ENCODE measurements at places on chromosomes 12 and 14.

- no peak for DNase-seq
These were observed 7.0 kb downstream of the ACVRL1 start for GRCh38 chr12:51914034-51914923.

DNA sequence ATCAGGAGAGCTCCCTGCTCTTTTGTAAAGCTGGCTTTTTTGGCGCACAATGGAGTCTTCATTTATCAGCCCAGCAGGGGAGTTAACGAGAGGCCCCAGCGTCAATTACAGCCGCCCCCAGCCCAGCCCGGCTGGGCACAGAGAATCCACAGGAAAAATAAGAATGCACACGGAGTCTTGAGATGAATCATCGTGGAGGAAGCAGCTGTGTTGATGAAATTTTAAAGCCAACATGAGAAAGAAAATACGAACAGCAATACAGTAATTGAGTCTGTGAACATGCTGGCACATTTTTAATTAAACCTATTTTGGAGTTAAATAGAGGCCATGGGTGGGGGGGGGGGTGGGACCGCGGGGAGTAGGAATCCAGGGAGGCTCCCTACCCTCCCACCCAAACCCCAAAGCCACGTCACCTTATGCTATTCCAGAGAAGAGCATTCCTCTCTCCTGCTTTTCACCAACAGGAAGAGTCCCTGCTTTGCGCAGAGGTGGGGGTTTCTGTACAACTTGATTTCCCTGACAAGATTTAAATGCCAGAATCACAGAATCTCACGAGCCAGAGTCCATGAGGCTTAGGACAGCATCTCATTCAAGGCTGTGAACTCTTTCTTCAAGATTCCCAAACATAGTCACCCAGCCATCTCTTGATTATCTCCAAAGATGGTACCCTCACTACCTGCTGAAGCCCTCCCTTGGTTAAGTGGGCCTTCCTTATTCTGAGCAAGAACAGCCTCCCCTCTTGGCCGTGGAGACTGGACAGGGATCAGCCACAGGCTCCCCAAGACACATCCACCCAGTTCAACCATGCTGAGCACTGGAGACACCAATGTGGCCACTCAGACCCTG, 50.3 kb downstream of the CCNK start:
- peak; percentile 55 for DNase-seq

- no peak for DNase-seq
These were observed 861 bp downstream of the IL26 start for GRCh38 chr12:68224613-68225285.

- no peak for DNase-seq
These were observed 61.9 kb downstream of the ABCC9 start for GRCh38 chr12:21879312-21879711.

DNA sequence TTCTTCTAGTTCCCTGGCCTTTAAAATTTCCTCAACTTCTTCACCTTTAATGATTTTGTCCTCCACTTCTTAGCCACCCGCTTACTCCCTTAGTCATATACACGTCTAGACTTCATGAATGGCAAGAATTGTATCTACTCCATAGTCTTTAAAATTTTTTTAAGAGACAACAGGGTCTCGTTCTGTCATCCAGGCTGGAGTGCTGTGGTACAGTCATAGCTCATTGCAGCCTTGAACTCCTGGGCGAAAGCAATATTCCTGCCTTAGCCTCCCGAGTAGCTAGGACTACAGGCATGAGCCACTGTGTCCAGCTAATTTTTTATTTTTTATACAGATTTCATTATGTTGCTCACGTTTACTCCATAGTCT, 47.9 kb downstream of the BBS10 start:
- no peak for DNase-seq

DNA sequence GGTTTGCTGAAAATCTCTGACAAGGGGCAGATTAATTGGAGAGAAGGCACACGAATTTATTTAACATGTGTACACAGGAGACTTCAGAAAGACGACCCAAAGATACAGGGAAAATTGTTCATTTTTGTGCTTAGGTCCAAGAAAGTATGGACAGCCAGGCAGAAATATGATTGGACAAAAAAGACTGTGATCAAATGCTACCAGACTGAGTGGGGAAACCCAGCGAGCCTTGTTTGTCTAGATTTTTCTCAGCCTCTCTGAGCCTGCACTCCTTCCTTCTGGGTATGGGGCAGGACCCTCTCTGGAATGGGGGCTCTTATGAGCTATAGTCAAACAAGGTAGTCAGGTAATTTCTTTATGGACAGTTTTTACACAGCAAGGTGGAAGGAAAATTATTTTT, 10.4 kb upstream of the CIPC start:
- no peak for DNase-seq

GRCh38 chr14:65772921-65773574, 360.5 kb downstream of the FUT8 start:
- no peak for DNase-seq

- no peak for DNase-seq
These were observed 351.3 kb upstream of the KITLG start for GRCh38 chr12:88931598-88931997.

DNA sequence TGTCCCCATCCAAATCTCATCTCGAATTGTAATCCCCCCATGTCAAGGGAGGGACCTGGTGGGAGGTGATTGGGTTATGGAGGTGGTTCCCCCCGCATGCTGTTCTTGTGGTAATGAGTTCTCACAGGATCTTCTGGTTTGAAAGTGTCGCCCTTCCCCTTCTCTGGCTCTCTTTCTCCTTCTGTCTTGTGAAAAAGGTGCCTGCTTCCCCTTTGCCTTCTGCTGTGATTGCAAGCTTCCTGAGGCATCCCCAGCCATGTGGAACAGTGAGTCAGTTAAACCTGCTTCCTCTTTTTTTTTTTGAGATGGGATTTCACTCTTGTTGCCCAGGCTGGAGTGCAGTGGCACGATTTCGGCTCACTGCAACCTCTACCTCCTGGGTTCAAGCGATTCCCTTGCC, 104.0 kb downstream of the CCDC91 start:
- DNase-seq, result no peak

DNA sequence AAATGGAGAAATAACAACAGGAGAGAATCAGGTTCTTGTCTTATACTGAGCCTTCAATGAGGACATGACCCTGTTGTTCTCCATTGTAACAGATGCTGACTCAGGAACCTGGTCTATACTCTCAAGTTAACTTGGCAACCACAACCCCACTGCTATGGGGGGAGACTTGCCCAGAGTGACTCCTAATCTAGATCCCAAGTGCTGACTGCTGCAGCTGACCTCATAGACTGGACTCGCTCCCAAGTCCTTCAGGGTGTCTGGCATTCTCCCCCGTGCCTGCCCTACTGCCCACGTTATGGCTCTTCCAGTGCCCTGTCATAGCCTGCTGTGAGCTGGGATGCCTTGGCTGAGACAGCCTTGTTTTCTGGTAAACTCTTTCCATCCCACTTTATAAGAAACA, 37.1 kb downstream of the NID2 start:
- no peak for DNase-seq

- DNase-seq, result no peak
These were observed 155.1 kb downstream of the ESRRB start for GRCh38 chr14:76531085-76531484.

- no peak for DNase-seq
These were observed 85.0 kb downstream of the LGR5 start for GRCh38 chr12:71524626-71525025.

GRCh38 chr14:51636109-51636508, 15.6 kb upstream of the FRMD6 start:
- DNase-seq, result no peak

DNA sequence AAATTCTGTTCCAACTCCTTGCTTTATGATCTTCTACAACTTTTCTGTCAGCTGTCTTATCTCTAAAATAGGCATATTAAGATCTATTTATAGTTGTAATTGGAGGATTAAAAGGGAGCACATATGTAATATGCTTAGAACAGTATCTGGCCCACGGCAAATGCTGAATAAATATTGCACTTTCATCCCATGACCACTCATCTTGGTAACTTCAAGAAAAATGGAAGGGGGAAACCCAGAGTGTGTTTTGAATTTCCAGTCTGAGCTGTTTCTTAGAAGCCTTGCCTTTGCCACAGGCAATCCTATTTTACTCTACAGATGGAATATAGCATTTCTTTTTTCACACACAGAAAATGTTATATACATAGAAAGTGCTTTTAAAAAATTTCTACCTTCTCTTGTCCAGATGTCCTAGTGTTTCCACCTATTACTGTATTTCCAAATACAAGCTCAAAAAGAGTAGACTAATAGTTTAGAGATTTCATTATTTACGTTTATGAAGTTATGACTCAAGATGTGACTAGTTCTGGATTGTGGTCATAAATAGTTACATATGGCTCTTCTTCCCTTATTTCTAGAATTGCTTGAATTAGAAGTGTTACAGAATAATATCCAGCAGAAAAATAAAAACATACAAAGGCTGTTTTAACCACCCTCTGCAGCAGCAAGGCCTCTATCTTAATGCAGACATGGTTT, 6.2 kb upstream of the STXBP6 start:
- no peak for DNase-seq

- DNase-seq, result no peak
These were observed 16.4 kb upstream of the LTBP2 start for GRCh38 chr14:74628418-74628817.

DNA sequence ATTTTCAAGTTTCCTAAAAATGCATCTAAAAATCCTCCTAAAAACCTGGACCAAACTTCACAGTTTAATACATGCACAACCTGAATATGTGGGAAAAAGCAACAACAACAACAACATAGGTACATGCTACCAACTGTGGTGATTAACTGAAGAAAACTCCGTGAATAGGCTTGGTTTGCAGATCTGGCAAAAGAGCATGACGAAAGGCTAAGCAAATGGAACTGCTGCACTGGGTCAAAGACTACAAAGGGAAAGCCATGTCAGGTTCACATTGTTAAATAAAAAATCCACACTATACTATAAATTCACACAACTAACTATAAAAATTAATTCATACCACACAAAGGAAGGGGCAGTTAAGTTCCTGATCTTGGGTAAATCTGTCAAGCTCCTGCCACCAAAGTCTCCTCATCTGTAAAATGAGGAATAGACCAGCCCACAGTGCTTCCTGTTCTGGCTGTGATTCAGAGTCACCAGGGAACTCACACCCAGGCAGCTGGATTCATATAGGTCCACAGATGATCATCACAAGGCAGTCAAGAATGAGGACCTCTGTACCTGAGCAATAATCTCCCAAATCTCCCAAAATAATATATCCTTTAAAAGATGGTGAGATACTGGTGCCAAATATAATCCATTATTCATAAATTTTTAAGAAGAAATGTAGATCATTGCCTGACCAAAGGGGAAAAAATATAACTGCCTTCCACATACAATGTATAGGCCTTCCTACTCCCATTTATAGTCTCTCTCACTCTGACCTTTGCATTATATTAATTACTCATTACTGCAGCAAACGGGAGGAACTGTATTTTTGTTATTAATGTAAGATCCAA, 7.0 kb downstream of the CORO1C start:
- DNase-seq, result peak; percentile 77

DNA sequence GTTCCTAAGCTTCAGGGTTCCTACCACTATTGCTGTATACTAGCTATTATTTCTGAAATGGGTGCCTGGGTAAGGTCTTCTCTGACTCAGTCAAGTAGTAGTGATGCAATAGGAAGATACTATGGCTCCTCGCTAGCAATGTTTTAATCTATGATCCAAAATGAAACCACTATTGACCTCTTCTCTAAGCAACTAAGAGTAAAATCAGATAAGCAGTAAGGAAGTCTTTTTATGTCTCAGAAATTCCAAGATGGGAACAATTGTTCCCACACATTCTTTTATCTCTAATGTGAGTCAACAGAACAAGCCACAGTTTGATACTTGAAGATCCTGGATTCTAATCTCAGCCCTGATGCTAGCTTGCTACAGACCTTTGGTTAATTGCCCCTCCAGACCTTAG, 45.1 kb downstream of the AREL1 start:
- DNase-seq, result no peak

- DNase-seq, result peak; percentile 55
These were observed 198.7 kb upstream of the DCN start for GRCh38 chr12:91381309-91381804.

DNA sequence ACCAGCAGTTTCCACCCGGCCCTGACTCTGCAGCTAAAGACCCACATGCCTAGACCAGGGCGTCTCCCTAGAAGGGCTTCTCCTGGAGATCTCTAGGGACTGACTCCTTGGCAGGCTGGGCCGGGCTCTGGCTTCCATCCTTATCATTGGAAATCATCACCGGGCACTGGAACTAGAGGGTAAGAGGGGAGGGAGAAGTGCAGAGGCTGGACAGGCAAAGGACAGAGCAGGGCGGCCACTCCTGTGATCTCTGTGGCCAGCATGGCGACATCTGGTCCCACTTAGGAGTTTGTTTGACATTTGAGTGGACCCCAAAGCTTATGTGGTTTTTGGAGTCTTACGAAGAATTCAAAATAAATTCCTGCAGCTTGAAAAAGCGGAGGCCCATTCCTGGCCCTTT, 7.1 kb downstream of the LTBP2 start:
- DNase-seq, result no peak

- no peak for DNase-seq
These were observed 37.7 kb downstream of the CCDC177 start for GRCh38 chr14:69536971-69537370.

DNA sequence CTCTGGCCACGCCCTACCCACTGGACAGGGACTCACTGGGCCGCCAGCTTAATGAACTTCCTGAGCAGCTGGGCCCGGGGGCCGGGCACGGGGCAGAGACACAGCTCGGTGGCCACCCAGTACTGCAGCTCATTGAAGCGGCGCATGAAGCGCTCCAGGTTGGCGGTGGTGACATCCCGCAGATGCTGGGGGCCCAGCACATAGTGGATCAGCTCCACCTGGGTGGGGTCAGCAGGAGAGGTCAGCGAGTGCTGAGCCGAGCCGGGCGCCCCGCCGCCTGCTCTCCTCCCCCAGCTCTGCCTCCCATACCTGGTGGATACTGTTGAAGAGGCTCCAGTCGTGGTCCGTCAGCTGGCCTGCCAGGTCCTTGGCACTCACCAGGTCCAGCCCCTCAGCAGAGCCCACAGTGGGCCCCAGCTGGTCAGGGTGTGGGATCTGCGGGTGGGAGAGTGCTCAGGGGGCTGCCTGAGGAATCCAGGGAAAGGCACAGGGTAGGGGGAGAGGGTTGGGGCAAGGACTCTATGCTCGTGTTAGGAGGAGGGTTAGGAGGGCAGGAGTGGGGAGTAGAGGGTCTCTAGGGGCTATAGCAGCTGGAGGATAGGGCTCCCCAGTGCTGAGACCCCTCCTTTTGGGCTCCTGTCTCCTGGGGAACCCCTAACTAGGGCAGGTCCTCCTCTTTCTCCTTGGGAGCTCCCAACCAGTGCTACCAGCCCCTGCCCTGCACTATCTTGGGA, 15.5 kb upstream of the ENDOU start:
- no peak for DNase-seq
